ENCODE measurements at places on chromosomes 1 and 21.
A peak's percentile ranks its signal among the peaks of the same experiment; 100 is the strongest.

DNA sequence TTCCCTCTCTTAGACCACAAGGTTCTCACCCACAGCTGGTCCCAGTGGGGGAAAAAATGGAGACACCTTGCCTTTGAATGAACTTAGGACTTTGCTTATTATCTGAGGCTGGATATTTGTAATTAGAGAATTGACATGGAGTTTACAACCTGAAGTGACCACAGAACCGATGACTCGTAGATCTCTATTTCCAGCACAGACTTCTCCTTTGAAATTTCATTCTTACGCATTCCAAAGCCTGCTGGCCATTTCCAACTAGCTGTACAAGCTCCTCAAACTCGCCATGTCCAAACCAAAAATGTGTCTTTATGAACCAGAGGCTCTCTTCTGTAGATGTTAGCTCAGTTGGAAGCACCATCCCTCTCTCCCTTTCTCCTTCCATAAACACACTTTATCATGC, 12.0 kb downstream of the RAB7B start:
- DNase-seq: no peak

DNA sequence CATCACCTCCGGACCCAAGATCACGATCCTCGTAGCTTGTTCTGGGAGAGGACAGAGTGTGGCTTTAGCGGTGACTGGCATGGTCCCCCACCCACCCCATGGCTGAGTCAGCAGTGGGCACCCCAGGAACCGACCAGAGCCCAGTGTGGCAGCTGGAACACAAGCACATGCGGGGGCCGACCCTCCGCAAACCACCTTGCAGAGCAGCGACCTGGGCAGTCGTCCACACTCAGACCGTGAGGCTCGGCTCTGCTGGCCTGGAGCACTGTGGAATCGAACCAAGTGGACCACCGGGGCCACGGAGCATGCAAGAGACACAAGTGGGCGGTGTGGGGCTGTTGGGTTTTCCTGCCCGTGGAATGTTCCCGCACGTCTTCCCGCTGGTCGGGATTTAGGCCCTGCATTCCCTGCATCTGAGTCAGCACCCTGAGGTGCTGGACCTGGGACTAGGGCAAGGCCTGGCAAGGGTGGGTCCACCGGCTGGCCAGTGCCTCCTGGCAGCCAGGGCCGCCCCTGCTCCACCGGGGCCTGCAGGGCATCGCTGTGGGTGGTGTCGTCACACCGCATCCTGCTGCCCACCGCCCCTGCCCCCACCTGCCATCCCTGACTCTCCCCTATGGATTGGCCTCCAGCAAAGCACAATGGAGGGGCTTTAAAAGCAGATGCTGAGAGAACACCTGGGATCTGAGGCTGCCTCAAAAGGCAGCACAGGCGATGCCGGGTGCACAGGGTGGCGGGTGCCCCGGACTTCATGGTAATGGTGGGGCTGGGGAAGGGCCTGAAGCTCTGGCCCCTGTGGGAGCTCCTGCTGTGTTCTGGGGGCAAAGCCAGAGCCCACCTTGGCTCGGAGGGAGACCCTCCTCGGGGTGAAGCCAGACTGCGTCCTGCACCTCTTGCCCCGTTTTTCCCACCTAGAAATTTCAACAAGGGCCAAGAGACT, 18.5 kb downstream of the MORN1 start:
- peak; percentile 58 for DNase-seq

- no peak for DNase-seq
These were observed 11.8 kb downstream of the CD101 start for GRCh38 chr1:117013309-117013858.

DNA sequence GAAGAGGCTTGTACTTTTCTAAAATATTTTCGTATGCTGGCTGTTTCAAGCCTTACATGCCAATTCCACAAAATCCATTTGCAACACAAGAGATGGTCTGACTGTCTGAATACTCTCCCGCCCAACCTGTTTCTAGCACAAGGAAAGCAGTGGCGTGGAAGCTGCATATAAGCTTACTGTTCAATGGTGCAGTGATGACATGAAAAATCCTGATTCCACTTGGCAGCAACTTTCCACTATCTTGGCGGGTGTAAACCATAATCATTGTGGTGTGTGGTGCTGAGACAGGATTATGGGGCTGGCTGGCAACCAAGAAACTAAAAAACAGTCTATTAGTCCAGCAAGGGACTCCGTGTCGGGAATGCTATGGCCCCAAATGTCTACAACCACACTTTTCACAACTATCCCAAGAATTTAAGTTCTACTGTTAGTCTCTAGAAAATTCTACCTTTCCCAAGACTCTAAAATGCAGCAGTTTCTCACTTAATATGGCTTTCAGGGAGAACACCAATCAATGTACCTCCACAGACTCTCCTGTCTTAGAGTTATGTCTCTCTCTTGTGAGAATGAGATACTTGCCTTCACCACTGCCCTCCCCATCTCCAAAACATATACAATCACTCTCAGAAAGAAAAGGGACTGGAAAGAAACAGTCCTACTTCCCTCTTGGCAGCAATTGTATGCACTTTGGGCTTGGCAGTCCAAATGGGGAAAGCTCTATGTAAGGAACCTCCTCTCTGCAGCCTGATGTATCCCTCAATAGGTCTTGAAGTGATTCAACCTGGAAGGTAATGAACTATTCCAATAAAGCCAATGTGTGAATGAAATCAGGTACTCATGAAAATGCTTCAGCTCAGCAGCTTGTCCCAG, 9.5 kb downstream of the COLGALT2 start:
- no peak for DNase-seq

GRCh38 chr1:173005196-173005864, 45.4 kb downstream of the TNFSF18 start:
- no peak for DNase-seq

- DNase-seq: no peak
These were observed 83.8 kb downstream of the NIBAN1 start for GRCh38 chr1:184890539-184890973.

- no peak for DNase-seq
These were observed 1.4 kb downstream of the MACF1 start for GRCh38 chr1:39205781-39206464.

DNA sequence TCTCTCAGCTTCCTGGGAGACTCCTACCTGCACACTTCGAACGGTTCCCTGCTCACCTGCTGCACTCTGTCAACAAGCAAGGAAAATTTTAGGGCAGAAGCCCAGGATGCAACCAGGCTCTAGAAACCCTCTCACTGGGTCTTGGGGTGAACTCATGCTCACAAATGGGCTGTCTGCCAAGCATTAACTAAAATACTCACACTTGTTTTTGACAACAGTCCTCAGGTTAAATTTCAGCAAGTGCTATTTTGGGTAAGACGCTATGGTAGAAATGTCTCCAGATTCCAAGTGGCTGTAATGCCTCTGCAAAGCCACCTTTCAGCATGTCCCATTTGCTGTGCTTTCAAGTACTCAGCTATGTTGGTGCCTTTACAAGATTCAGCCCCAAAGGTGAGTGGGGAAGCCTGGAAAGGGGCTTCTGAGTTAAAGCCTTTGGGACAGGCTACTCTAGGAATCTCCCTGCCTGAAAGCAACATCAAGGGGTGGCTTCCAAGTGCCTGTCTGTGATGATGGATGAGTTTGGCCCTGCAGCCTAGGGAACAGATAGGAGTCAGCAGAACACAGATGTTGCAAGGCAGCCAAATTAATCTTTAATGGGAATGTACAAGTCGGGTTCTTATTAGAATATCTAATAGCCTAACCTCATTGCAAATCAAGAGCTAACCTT, 211.9 kb upstream of the SPAG17 start:
- no peak for DNase-seq

DNA sequence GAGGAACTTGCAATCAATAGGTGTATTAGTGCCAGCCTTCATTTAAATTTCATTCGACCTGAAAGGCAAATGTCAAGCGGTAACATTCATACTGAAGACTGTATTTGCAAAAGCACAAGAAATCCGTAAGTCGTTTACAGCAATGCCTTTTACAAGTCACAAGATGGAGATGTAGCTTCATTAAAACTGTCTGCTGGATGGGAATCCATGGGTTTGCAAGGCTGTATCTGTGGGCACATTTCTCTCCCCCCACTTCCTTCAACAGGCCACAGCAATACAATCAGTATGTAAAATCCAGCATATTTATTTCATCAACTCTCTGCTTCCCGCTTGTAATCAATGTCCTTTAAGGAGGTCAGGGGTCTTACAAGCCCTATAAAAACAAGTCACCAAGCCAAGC, 147.1 kb downstream of the SLC45A1 start:
- DNase-seq: no peak

- no peak for DNase-seq
These were observed 11.9 kb downstream of the ETS2 start for GRCh38 chr21:38817371-38818324.

DNA sequence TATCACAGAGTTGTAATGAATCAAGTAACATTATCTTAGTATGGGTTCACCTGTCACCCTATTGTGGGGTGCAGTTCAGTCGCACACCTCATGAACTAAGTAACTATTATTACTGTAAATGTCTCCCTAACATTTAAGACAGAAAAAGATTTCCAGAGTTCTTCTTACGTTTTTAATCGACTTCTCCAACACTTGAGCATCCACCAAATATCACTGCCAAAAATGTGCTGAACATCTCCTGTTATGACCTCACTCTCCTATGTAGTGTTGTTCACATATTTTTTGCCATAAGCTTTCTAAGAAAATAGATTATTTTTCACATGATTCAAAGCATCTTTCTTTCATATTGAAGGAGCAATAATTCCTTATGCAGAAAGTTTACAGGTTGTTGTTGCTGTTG, 1.3 kb downstream of the TTLL7 start:
- DNase-seq: no peak

- no peak for DNase-seq
These were observed 10.3 kb downstream of the KCNN3 start for GRCh38 chr1:154859786-154860155.

DNA sequence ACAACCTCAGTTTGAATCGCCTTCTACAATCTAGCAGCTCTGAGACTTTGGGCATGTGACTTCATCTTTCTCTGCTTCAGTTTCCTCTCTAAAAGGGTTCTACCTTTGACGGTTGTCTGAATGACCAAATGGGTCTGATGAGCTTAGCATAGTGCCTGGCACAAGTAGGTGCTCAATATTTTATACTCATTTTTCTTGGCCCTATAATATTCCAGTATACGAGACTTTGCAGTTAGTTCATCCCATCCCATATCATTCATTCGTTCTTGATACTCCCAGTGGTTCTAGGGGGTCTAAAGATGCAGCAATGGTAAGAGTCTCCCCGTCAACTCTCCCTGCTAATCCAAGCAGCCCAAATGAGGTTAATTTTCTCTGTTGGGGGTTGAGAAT, 67.6 kb downstream of the ALPL start:
- no peak for DNase-seq

- no peak for DNase-seq
These were observed 61.5 kb downstream of the TNN start for GRCh38 chr1:175129182-175129581.

DNA sequence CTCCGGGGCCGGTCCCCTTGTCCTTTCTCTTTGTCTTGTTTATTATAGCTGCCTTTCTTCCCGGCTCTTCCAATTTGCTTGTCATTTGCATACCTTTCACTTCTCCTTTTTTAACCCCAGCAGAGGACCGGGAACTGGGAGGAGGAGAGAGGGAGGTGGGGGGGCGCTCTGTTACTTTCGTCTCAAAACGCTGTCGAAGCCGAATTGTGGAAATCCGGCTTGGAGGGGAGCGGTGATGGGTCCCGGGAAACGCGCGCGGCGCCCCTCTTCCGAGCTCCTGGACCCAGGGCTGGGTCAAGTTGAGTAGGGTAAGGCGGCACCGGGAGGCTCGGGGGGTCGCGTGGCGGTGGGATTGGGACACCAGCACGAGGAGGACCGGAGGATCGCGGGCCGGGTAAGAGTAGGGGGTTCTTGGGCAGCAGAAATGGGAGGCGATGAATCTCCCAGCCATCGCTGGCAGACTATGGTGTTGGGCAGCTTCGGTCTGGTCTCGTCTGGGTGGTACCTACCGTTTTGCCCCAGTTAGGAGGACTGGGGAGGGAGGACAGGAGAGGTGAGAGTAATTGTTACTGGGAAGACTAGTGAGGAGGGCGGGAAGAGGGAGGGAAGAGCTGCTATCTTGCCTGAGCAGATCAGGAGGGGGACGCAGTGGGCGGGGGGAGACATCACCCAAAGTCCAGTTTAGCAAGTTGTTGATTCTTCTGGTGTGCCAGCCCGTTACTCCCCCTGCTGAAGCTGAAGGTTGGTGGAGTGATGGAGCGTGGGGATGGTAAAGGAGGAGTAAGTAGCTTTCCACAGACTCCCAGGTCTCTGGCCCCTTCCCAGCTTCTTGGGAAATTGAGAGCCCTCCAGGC, 1.5 kb downstream of the PROX1 start:
- no peak for DNase-seq

GRCh38 chr1:212982430-212983152, 32.2 kb downstream of the VASH2 start:
- no peak for DNase-seq

DNA sequence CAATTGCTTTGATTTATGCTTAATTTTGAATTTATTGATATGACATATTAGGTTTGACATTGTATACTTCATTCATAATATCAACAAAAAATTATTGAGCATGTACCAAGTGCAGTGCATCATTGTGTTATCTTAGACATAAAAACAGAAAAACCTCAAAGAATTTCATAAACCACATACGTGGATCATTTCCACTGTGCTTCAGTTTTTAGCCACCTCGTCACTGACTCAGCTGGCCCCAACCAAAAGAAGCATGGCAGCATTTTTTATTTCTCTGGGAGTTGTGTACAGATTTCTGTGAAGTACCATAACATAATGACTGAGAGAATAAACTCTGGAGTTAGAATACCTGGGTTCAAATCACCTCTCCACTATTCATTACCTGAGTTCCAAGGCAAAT, 95.6 kb upstream of the C1orf87 start:
- DNase-seq: no peak

DNA sequence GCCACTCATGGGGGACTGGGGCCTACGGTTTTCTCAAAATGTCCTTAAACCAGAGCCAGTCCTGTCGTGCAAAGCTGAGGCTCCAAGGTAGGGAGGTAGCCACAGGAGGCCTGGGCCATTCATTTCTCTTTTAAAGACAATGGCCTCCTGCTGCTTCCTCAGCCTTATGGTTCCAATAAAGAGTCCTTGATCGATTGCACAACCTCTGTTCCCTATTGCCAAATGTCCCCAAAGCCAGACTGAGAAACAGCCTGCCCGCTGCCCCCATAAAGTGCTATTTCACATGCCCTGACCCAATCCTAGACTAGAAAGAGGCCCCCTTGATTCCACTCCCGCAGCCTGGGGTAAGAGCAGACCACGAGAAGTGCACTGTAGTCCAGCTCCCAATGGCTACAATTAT, 166.7 kb downstream of the CLIC6 start:
- no peak for DNase-seq

GRCh38 chr21:16509476-16509875, 779.7 kb downstream of the USP25 start:
- DNase-seq: no peak

- no peak for DNase-seq
These were observed 22.8 kb downstream of the GABPA start for GRCh38 chr21:25757531-25757930.

Data from natural killer cell treated with Interleukin-12 subunit alpha and Interleukin-12 subunit beta and Interleukin-15 and Interleukin-18, amount 100 ng/mL, for 72 hours (primary cell).